ENCODE measurements at places on chromosomes 5 and 9.

DNA sequence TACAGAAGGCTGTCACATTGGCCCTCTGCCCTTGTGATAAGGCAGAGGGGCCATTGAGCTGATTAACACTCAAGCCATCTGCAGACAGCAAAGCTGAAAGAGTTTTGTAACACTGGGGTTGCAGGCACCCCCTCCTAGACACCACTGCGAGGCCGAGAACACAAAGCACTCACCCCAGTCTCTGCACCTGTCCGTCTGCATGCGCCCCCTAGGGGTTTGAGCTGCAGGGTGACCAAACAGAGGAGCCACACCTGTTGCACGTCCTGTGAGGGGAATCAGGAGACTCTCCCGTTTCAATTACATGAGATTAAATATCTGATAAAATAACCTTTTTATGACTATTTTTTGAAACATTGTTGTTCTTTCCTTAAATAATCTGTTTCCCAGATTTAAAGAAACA lies 1180.4 kb downstream of the CDH9 start:
- DNase-seq = no peak

GRCh38 chr9:95003689-95004410 lies 277.4 kb downstream of the AOPEP start:
- peak; percentile 59 for DNase-seq

GRCh38 chr5:53303105-53303504 lies 177.3 kb upstream of the FST start:
- DNase-seq = no peak

DNA sequence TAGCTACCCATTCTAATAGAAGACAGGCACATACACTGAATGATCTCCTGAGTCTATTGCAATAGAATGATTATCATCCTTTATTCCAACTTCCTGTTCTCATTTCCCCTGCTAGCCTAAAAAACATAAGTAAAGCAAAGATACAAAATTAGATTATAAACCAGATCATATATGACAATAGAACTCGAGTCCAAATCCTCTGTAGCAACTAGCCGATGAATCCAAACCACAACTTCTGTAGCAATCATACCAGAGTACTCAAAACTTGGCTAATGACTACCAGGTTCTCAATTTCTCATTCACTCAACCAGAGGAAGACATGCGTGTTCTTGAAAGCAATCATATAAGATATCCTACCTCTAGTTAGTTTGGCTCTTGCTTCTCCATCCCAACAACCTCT lies 622.1 kb downstream of the PSAT1 start:
- no peak for DNase-seq

DNA sequence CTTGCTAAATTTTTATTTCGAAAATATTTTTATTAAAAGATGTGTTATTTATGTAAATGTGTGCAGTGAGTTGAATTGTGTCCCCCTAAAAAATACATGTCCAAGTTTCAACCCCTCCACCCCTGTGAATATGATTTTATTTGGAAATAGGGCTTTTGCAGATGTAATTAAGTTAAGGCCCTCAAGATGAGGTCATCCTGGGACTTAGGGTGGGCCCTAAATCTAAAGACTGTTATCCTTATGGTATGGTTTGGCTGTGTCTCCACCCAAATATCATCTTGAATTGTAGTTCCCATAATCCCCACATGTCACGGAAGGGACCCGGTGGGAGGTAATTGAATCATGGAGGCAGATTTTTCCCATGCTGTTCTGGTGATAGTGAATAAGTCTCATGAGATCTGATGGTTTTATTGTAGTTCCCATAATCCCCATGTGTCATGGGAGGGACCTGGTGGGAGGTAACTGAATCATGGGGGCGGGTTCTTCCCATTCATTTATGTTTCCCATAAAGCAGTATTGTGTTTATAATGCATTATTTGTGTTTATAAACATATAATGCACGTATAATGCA lies 1.5 kb upstream of the TMED7 start:
- no peak for DNase-seq

GRCh38 chr5:168401880-168402279 lies 84.4 kb upstream of the RARS1 start:
- no peak for DNase-seq

DNA sequence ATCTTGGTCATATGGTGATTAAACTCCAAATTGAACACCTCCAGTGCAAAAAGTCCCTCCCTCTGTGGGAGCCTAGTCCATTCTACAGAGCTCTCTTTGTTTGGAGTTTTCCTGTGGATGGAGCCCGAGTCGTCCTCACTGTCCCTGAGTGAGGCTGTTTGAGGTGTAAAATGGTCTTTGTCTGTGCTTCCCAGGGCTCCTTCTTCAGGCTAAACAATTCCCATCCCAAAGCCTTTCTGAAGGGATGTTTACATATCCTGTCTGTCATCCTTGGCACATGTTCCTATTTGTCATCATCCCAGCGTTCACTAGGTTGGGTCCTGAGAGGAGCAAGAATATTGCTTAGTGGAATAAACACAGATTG lies 68.9 kb downstream of the COL27A1 start:
- no peak for DNase-seq

GRCh38 chr5:181261320-181262049 lies 542 bp upstream of the TRIM52 start:
- DNase-seq = peak; percentile 76

DNA sequence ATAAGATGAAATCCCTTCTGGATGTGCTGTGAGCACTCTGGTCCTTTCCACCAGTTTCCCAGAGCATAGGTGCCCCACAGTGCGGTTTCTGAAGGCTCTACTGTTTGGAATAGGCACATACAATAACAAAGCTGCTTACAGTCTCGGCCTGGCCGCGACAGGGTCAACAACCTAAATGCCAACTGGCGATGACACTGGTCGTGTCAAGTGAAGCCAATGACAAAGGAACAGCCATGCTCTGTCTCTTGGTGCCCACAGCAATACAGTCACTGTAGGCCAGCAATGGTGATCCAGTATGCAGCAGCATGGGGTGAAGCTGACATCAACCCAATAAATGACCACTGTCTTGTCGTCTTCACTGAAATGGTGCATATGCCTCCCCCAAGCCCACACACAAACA lies 47.8 kb upstream of the EQTN start:
- peak; percentile 68 for DNase-seq

DNA sequence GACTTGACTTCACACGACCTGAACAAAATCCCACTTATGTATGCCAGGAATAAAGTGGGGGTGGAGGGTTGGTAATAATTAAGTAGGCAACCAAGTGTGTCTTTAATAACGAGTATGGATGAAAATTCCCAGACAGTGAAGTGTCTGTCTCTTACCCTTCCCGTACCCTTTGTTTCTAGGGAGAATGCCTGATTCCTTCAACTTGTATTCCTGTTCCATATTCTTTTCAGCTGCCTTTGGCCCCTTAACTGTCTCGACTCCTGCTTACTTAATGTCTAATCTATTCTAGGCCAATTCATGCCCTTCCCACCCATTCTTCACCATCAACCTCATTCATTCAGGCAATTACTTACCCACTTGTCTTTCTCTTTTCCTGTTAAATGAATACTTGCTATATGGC lies 380.5 kb downstream of the RAB3C start:
- DNase-seq = no peak

DNA sequence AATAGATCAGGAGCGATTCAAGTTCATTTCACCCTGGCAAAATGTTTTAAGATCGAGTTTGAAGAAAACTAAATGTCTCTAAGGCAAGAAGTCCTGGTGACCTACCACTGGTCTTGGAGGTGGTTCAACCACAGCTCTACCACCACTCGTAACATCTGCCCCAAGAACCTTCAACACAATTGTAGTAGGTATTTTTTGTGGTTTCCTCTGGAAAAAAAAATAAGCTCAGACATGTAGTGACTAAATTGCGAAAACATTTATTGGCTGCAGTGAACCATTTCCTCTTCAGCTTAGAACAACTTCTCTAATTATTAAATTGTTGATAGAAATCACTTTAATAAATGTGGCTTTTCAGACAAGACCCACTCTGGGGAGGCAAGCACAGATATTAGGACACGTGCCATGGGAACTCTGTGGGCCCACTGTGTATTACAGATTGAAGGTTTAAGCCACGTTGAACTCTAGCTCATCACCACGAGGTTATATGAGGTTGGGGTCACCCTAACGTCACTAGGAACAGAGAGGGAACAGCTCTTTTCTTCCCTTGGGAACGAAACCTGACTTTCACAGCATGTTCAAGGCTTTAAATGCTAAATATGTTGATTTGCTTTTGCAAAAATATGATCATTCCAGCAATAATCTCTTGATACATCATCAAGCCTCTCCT lies 142.9 kb downstream of the HSD17B3 start:
- DNase-seq = no peak

DNA sequence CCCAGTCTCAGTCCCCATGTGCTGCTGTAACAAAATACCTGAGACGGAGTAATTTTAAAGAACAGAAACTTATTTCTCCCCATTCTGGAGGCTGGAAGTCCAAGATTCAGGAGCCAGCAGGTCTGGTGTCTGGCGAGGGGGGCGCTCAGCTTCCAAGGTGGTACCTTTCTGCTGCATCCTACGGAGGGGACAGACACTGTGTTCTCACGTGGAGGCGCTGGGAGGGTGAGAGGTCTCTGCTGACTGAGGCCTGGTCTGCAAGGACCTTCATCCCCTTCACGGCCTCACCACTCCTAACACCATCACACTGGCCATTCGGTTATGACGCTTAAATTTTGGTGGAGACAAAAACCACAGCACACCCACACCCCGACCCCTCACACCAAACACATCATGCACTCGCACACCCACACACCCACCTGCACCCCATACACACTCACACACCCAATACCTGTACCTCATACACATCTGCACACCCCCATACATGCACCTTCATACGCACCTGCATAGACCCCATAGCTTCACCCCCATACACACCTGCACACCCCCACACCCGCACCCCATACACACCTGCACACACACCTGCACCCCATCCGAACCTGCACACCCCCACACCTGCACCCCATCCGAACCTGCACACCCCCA lies 9.8 kb upstream of the ZDHHC11 start:
- DNase-seq = no peak

GRCh38 chr9:85729882-85730281 lies 11.9 kb downstream of the AGTPBP1 start:
- DNase-seq = no peak

- peak; percentile 66 for DNase-seq
Observed at GRCh38 chr5:36696059-36696673, 89.8 kb downstream of the SLC1A3 start.

DNA sequence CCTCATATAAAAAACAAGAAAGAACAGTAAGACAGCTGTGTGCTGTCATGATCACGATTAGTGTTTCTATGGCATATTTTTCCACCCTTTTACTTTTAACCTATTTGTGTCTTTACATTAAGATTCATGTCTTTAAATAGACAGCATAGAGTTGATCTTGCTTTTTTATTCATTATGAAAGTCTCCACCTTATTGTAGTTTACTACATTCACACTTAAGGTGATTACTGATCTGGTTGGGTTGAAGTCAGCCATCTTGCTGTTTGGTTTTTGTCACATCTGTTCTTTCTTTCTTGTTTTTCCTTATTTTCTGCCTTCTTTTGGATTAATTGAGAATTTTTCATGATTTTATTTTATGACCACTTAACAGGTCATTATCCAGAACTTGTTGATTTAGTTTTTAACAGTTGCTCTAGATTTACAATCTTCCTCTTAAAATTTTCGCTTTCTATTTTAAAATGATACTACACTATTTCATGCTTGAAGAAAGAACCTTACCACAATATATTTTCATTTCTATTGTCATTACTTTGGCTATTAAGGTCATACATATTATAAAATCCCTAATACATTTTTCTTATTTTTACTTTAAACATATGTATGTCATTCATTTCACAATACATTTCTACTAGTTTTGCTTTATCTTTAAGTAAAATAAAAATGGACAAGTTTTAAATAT lies 292.5 kb downstream of the SH3GL2 start:
- DNase-seq = no peak

- DNase-seq = no peak
Observed at GRCh38 chr5:16932401-16932800, 3.7 kb downstream of the MYO10 start.

- DNase-seq = no peak
Observed at GRCh38 chr5:87139795-87140194, 127.9 kb upstream of the RASA1 start.

DNA sequence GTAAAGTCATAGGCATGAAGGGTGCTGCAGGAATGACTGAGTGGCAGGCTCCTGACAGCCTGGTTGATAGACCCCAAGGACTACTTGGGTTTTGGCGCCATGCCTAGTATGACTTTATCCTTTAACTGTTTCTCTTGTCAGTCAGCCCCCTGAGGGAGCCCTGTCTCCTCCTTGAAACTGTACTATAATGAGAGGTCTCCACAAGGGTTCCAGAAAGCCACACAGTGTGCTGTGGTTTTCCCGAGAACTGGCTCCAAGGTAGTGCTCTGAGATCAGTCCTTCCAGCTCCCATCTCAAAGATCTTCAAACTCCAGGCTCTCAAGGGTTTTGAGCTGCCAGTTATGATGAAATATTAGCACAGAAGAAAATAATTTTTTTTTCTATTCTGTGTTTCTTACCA lies 26.7 kb upstream of the TNC start:
- no peak for DNase-seq

DNA sequence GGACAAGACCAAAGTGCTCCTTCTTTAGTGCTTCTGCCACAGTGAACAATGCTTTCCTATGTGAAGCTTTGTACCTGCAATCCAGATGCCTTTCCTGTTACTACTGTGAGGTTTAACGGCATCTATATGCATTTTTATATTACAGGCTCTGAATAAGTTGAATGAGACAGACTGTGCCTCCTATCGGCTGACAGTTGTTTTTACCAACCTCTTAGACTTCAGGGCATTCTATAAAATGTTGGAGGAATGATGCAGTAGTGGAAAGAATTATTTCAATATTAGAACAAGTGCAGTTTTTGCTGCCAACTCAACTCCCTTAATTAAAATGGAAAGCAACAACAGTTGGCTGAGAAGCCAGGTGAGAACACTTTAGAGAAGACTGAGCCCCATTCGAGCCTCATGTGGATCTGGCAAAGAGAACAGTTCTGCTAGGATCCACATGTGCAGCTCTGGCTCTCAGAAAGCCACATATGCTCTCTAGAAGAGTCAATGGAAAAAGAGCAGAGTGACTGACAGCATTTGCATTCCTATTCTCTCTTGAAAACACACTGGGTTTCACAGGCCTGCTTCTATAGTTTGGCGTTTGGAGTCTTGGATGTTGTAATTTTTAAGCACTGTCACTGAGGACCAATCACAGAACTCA lies 147.5 kb downstream of the LURAP1L start:
- DNase-seq = no peak

- DNase-seq = no peak
Observed at GRCh38 chr9:136359774-136360718, 3.5 kb downstream of the DNLZ start.

- peak; percentile 41 for DNase-seq
Observed at GRCh38 chr5:77163453-77163852, 47.0 kb upstream of the PDE8B start.

- no peak for DNase-seq
Observed at GRCh38 chr9:104087894-104088293, 6.2 kb upstream of the SMC2 start.

DNA sequence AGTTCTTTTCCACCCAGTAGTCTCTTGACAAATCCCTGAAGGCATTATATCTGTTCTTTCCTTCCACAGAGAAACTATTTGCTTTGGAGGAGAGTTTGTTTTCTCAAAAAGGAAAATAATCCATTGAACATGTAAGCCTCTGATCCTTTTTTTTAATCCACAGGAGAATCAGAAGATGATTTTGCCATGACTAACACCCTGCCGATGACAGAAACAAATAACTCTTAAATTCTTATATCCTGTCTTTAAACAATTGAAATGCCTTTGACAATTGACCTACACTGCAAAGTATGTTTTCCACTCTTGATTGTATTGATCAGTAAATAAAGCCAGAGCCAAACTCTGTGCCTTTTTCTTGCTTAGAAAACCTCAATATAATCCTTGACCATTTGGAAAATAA lies 666.4 kb upstream of the CTNND2 start:
- no peak for DNase-seq
